ENCODE measurements at places on chromosomes 2 and 18. TPM values are rescaled to one million over a fixed set of nuclear protein-coding genes. Genes with fewer than 3 reads are reported as not detected.

NAT8 gene
- total RNA-seq = 1.1 TPM

CLK1 gene
- total RNA-seq = 115 TPM

UGT1A3 gene
- total RNA-seq = 1.4 TPM

RASGRP3 gene
- 1.7 TPM for total RNA-seq

ANKRD30B gene
- not detected for total RNA-seq

SLC9A4 gene
- total RNA-seq = 0.13 TPM

SOX11 gene
- total RNA-seq = 116 TPM

PIEZO2 gene
- 1.9 TPM for total RNA-seq

DSEL gene
- total RNA-seq = 19.6 TPM

ALKAL2 gene
- total RNA-seq = 0.79 TPM

CARF gene
- total RNA-seq = 8.1 TPM

ESCO1 gene
- total RNA-seq = 25.9 TPM

HIBCH gene
- 17.7 TPM for total RNA-seq

ARHGEF33 gene
- total RNA-seq = 1.4 TPM

FAP gene
- 12.7 TPM for total RNA-seq

FAHD2B gene
- 0.43 TPM for total RNA-seq

ITPRID2 gene
- total RNA-seq = 30.7 TPM

TRAF3IP1 gene
- total RNA-seq = 11.0 TPM

SNTG2 gene
- total RNA-seq = 1.5 TPM

KRTCAP3 gene
- 0.92 TPM for total RNA-seq

LAMA1 gene
- total RNA-seq = 8.1 TPM

LRP2 gene
- total RNA-seq = 7.6 TPM

EN1 gene
- 26.6 TPM for total RNA-seq

MOCOS gene
- 0.54 TPM for total RNA-seq

MC5R gene
- 0.50 TPM for total RNA-seq

ANO7 gene
- total RNA-seq = 3.3 TPM

DCDC2C gene
- not detected for total RNA-seq

AQP12A gene
- total RNA-seq = not detected

All from motor neuron (in vitro differentiated cells).